Chondrocyte (in vitro differentiated cells): ENCODE measurements at places on chromosomes 3 and 15.
A peak's percentile ranks its signal among the peaks of the same experiment; 100 is the strongest.

DNA sequence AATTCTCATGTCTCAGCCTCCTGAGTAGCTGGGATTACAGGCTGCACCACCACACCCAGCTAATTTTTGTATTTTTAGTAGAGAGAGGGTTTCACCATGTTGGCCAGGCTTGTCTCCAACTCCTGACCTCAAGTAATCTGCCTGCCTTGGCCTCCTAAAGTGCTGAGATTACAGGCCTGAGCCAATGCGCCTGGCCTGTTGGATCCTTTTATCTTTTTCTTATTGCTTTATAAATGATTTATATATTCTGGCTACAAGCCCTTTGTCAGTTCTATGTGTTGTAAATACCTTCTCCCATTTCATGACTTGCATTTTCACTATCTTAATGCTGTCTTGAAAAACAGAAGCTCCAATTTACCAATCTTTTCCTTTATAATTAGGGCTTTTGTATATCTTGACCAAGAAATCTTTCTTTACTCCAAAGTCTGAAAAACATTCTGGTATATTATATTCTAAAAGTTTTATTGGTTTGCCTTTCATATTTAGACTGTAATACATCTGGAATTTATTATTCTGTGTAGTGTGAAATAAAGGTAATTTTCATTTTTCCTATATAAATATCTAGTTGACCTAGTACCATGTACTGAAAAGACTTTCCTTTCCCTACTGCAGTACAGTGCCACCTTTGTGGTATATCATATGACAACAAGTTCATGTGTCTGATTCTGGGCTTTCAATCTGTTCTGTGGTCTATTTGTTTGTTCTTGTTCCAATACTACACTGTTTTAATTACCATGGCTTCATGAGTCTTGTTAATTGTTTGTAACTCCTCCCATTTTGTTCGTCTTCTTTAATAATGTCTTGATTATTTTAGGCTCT lies 52.9 kb upstream of the RNU6-1 start:
- no peak for DNase-seq

DNA sequence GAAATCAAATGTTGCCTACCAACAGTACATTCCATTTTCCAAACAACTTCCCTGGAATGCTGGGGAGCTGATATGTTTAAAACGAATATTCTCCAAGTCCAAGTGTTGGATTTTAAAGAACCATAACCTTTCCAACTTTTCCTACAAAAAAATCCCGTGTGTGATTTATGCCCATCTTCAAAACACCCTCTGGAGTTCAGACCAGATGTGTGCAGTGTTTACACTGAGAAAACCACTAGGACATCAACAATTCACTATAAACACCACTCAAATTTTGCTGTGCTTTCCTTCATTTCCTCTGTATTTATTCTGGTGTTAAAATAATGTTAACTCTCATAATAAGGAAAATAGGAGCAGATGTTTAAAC lies 2.4 kb downstream of the VGLL4 start:
- DNase-seq = no peak

DNA sequence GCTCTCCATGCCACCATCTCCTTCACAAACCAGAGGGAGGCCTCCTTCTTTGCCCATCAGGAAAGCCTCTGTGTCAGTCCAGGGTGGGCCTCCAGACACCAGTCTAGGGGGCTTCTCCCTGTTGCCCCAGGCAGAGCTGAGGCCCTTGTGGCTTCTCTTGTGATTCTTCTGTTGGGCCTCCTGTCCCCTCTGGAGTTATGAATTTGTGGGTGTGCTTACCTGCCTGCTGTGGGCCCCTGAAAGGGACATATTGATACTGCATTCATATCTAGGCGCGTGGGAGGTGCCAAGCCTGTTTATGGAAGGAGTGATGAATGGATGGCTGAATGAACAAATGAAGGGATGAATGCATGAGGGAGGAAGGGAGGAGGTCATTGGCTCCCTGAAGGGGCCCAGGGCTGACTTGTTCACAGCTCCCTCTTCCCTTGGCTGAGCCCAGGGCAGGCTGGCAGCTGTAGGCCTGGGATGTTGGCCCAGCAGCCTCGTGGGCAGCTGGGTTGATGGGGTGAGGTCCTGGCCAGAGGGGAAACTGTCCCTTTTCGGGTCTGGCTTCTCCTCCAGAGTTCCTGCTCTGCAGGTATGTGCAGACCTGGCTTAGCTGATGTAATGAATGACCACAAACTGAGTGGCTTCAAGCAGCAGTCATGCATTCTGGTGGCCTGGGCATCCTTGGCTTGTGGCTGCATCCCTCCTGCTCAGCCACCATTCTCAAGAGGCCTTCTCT lies 195.4 kb downstream of the GOLGA6L6 start:
- DNase-seq = peak; percentile 98

DNA sequence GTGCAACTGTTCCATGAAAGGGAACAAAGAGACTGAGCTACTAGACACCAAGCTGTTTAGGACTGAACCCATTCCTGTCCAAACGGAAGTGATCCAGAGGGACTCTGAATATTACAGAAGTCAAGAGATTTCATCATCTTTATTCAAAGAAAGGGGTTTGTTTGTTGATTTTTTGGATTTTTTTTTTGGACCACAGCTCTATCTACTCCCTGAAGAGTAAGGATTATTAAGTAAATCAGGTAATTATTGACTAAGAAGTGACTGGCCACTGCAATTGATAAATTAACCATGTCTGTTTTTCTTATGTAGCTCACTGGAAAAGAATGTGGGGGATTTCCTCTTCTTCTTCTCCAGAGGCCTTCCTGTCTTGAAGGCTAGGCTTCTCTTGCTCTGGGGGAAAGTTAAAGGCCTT lies 146.6 kb upstream of the TPM1 start:
- no peak for DNase-seq

DNA sequence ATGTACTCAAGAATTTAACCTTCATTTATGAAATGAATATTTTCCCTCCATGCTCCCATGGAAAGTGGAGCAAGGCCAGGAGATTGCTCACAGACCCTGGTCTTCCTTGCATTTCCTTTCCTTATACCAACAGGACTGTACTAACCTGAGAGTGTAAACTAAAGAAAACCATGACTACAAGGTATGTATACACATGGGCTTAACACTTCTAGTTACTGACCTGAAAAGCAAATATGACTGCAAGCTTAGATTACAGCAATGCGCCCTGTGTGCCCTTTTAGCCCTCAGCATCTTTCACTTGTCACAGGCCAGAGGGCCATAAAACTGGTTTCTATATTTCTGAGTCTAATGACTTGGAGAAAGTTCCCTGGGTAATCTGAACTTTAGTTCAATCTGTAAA lies 52.1 kb downstream of the NEK10 start:
- no peak for DNase-seq

- no peak for DNase-seq
Measured at GRCh38 chr3:133191818-133192217, 153.6 kb downstream of the TMEM108 start.

- no peak for DNase-seq
Measured at GRCh38 chr3:161096771-161097367, 8.3 kb downstream of the B3GALNT1 start.

DNA sequence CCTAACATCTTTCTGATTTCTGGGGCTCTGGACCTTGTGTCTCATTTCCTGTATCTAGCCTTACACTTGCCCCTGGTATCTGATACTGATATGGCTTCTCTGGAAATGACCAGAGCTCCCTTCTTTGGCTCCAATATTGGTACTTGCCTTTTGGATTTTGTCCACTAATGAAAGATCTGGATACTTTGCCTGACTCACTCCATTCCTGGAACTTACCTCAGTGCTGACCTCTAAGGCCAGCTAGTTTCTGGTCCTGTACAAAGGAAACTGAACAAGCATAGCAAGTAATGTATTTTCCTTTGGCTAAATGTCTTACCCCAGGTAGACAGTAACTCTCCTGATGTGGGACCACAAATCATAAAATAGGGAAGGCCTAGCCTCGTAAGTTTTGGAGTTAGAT lies 93.8 kb upstream of the SLC4A7 start:
- no peak for DNase-seq

- no peak for DNase-seq
Measured at GRCh38 chr3:128487538-128487812, 5.5 kb downstream of the GATA2 start.
